ENCODE measurements at places on chromosomes 4 and X.

DNA sequence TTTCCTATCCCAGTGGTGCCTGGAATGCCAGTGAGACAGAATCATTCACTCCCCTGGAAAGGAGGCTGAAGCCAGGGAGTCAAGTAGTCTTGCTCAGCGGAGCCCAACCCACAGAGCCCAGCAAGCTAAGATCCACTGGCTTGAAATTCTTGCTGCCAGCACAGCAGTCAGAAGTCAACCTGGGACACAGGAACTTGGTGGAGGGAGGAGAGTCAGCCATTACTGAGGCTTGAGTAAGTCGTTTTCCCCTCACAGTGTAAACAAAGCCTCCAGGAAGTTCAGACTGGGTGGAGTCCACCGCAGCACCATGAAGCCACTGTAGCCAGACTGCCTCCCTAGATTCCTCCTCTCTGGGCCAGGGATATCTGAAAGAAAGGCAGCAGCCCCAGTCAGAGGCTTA, 283.2 kb upstream of the CPEB2 start:
- DNase-seq: peak; percentile 12

DNA sequence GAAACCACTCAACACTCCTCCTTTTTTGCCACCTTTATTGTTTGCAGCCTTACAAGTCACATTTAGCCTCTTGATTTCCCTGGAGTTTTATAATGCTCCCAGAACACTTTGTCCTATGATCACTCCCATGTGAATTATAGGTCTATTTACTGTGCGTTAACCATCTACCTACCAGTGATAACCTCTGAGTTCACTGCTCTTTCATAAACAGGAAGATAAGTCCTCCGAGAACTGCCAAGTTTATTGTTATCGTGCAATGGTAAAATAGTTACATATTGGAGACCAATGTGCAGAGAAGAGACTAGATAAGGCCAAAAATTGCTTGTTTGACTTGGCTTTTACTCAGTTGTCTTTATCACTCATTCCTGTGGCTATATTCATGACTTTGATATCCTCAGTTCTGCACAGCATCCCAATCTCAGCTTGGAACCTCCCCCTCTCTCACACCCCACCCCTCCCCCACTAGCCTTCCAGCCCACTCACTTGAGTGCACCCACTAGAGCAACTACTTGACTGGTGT, 12.9 kb upstream of the NUDT9 start:
- no peak for DNase-seq

- DNase-seq: no peak
Observed at GRCh38 chrX:68686097-68686977, 38.9 kb downstream of the STARD8 start.

- DNase-seq: no peak
Observed at GRCh38 chr4:14867847-14868246, 134.4 kb upstream of the CPEB2 start.

DNA sequence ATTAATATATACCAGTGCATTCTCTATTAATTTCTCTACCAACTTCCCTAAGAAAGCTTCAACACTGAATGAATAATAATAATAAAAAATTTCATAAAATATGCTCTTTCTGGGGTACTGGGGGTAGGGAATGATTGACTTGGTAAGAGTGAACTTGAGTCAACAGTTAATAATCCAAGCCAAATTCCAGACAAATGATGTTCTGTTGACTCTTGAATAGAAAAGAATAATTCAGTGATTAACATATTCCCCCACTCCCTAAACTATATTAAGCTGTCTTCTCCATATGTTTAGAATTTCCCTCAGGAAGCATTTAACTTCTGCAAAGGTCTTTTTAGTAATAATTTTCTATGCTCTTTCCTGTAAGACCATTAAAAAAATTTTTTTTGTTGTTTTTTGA, 12.3 kb downstream of the PGRMC2 start:
- DNase-seq: peak; percentile 55

- no peak for DNase-seq
Observed at GRCh38 chr4:38987491-38987890, 44.7 kb downstream of the TMEM156 start.

GRCh38 chrX:132615391-132616131, 126.7 kb upstream of the MBNL3 start:
- peak; percentile 15 for DNase-seq

GRCh38 chr4:3871181-3871852, 105.1 kb downstream of the ADRA2C start:
- no peak for DNase-seq

DNA sequence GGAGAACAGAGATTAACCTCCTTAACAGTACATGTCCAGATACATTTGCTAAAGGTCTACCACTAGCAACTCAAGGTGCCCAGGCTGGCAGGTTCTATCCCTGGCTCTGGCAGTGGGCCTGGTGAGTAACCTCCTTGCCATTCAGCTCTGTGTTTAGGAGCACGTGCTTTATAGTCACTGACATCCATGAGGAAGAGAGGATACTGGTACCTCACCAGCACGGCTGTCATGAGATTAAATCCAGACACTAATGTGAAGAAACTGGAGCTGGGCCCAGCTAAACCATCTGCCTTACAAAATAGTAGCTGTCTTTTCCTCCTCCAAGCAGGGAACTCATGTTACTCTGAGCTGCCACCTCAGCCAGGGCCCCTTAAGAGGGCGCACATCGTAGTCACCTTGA, 45.3 kb downstream of the GPRASP3 start:
- DNase-seq: peak; percentile 80

GRCh38 chr4:111562826-111563225, 582.4 kb upstream of the FAM241A start:
- DNase-seq: peak; percentile 75

DNA sequence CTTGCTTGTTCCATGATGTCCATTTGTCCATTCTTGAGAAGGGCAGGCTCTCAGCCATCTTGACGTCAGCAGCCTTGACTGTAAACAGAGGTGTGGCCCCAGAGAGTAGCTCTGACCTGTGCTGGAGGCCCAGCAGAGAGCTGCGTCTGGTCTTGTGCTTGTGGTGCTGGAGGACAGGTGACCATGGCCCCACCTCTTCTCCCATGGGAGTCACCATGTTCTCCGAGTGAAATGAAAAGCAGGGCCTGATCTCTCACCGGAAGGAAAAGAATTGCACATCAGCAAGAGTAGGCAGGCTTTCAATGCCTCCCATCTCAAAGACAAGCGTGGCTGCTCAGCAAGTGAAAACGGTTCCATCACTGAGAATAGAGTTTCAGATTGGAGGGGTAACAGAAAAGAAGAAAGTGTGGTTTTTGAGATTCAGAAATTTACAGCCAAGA, 11.5 kb downstream of the PARM1 start:
- no peak for DNase-seq

DNA sequence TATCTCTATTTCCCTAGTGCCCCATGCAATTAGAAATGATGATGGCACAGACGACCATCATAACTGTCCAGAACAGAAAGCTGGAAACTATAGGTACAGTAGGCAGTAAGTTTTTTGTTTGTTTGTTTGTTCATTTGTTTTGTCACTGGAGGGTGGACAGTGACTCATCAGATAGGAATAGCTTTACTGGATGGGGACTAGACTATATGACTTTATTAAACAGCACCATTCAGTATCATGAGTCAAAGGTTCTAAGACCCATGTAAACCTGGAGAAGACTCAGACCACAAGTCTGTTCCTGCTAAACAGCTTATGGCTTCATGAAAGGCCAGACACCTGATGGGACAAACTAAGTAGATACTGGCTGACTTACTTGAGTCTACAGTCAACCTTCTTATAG, 38.4 kb downstream of the PLAC1 start:
- no peak for DNase-seq

DNA sequence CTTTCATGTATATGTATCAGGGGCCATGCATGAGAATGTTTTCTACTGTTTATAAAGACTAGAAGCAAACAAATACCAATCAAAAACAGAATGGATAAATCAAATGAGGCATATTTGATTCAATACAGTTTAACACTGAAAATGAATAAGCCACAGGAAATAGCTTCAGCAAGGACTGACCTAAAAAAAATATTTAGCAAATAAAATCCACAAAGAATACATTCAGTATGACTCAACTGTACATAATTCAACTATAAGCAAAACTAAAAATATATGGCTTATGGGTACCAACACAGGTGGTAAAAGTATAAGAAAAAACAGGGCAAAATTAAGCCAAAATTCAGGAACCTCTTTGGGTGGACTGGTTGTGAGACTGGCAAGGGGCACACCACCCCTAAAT, 112.9 kb downstream of the KCNIP4 start:
- no peak for DNase-seq

GRCh38 chr4:83851261-83852084, 315.6 kb downstream of the GPAT3 start:
- peak; percentile 29 for DNase-seq

GRCh38 chr4:186829740-186830449, 106.2 kb upstream of the FAT1 start:
- peak; percentile 8 for DNase-seq

- no peak for DNase-seq
Observed at GRCh38 chr4:165716472-165716871, 156.6 kb upstream of the TLL1 start.

DNA sequence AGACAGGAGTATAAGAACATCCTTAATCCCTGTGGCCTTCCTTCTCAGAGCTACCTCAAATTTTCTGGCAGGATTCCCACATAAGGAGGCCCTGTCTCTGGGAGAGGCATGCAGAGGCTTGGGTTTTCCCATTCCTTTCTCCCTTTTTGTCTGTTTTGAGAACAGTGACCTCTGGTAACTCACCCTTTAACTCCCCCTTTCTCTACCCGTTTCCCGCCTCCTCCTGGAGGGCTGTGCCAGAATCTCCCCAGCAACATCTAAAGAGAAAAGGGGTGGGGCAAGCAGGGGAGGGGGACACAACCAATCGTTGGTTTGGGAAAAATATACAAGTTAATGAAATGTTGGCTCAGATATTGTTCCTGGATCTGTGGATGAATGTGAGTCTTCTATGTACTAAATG, 303.7 kb upstream of the IRS4 start:
- no peak for DNase-seq

DNA sequence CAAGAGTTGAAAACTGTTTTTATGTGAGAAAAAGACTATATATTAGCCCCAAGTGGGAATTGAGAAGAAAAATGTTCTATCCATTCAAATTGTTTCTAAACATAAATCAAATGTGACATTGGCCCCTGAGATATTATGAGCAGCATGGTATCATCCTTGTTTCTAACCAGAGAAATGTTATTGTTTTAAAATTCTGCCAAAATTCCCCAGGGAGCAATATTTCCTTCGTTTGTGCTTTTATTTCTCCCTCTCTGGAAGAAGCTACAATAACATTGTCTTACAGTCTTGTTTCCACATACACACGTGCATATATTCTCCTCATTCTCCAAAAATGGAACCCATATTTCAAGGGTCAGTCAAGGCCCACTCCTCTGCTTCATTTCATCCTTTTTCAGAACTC, 46.7 kb downstream of the MAGEB17 start:
- DNase-seq: peak; percentile 63

GRCh38 chr4:189202182-189202868, 738.3 kb upstream of the FRG1 start:
- peak; percentile 83 for DNase-seq

DNA sequence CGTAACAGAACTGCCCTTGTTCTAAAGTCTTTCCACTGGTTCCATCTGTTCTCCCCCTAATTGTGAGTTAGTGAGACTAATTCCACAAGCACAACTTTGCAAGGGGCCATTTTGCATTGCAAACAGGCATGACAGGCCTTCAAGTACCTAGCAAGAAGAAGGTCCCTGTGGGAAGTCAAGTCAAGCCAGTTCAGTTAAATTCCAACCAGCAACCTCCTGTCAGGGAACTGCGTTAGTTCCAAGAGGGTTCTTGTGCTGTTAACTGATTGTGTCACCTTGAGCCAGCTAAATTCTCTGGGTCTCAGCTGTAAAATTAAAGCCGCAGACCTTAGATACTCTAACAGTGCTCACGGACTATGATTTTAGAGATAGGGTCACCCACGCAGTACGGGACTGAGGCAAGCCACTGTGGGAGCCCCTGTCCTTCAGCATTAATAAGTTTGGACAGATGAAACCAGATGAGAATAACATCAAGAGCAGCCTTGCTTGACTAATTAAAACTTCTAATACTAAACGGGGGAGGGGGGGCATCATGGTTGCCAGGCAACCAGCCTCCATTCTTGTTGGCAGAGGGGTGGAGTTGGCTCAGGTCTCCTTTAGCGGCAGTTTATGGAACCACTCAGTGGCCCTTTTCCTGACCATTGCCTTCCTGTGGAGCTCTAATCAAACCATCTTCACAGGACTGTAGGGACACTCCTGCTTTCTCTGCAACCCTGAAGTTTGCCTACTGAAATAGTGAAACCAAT, 24.1 kb upstream of the TMEM150C start:
- DNase-seq: no peak

GRCh38 chr4:52588097-52588496, 71.0 kb downstream of the USP46 start:
- DNase-seq: peak; percentile 14

- DNase-seq: peak; percentile 25
Observed at GRCh38 chr4:99723612-99724011, 66.0 kb upstream of the C4orf54 start.

DNA sequence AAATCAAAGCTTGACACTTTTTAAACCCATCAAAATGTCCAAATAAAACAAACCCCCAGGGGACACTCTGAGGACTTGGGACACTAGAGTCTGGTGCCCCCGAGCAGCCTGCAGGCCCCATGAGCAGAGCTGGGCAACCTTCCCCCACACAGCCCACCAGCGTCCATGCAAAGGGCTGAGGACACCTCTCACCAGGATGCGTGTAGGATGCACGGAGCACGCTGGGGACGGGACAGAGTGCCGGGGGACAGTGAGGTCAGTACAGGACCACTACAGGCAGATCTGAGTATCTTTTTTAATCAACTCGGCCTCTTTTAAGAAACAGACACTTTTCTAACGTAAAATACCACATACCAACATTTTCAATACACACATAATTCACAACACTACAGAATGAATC, 6.9 kb downstream of the GAK start:
- no peak for DNase-seq

DNA sequence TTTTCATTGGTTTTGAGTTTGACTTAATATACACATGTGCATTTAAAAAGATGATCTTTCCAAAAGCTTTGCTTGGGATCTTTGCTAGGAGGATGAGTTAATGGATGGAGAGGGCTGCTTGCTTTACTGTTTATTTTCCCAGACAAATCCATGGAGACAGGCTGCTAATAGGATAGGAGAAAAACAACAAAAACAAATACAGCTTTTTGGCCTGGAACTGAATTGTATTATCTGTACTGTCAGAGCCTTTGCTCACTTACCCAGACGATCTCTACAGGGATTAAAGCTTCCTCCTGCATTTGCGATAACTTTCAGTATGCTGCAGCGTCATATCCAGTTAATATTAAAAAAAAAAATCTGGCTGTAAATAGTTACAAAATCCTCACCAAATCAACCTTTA, 190.8 kb upstream of the NUDT6 start:
- no peak for DNase-seq

All from AG10803 (cell line).